ENCODE measurements at places on chromosomes 4 and X.

GRCh38 chr4:20433097-20433705 is 181.5 kb downstream of the SLIT2 start:
- DNase-seq = no peak

- no peak for DNase-seq
Observed at GRCh38 chr4:178081176-178081575, 638.9 kb upstream of the AGA start.

DNA sequence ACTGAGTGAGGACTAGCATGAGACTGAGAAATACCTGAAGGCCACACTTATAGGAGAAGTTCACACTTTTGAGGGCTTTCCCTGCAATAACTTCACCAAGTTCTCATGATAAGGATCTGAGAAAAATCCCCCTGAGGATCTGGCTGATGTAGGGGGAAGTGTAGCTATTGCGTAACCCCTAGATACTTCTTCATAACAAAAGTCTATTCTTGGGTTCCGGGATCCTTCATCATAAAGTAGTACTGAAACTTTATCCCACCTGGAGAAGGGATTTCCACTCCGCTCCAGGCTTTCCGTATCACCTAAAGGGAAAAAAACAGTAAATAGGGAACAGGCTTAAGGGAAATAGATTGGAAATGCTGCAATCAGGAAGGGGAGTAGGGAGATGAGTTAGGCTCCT is 13.3 kb downstream of the USP27X start:
- DNase-seq = no peak

GRCh38 chr4:123055943-123056342 is 133.5 kb upstream of the NUDT6 start:
- no peak for DNase-seq

GRCh38 chr4:11183356-11183740 is 245.3 kb downstream of the HS3ST1 start:
- no peak for DNase-seq

All from CD4-positive, alpha-beta T cell treated with Interleukin-6 for 4 hours (primary cell).